ENCODE measurements at places on chromosomes 16 and 17.

GRCh38 chr17:67639555-67639954, 78.2 kb upstream of the NOL11 start:
- DNase-seq = peak; percentile 68

- no peak for DNase-seq
Measured at GRCh38 chr16:56944954-56945839, 13.3 kb downstream of the HERPUD1 start.

GRCh38 chr17:50057521-50057991, 1.6 kb downstream of the ITGA3 start:
- no peak for DNase-seq

GRCh38 chr16:2786061-2786825, 1.1 kb downstream of the PRSS33 start:
- DNase-seq = no peak

- DNase-seq = no peak
Measured at GRCh38 chr17:65065906-65066305, 9.4 kb upstream of the GNA13 start.

GRCh38 chr17:32241640-32242039, 24.0 kb upstream of the RHBDL3 start:
- DNase-seq = no peak
